ENCODE measurements at places on chromosomes 12 and 14.

GRCh38 chr12:7161327-7161726 is 28.2 kb upstream of the PEX5 start:
- no peak for DNase-seq

- DNase-seq = no peak
Observed at GRCh38 chr12:5371631-5372030, 60.3 kb upstream of the NTF3 start.

GRCh38 chr12:87967871-87968270 is 61.3 kb downstream of the C12orf50 start:
- no peak for DNase-seq

- no peak for DNase-seq
Observed at GRCh38 chr12:95499772-95500171, 25.8 kb downstream of the METAP2 start.

- DNase-seq = no peak
Observed at GRCh38 chr12:131287938-131288764, 334.4 kb downstream of the ADGRD1 start.

Data from KBM-7 (cell line).